ENCODE measurements at places on chromosomes 7 and 10. TPM values are rescaled to one million over a fixed set of nuclear protein-coding genes. Genes with fewer than 3 reads are reported as not detected.

NANOS1 gene
- 1.5 TPM for total RNA-seq

REEP3 gene
- 85.4 TPM for total RNA-seq

SPDYE8 gene
- not detected for total RNA-seq

LUC7L2 gene
- 43.5 TPM for total RNA-seq

DNMBP gene
- 25.7 TPM for total RNA-seq

MRC1 gene
- total RNA-seq = under 0.01 TPM

TRPV6 gene
- total RNA-seq = not detected

FAM185A gene
- total RNA-seq = 9.2 TPM

ADGRA1 gene
- not detected for total RNA-seq

OR2A42 gene
- total RNA-seq = not detected

BHLHA15 gene
- total RNA-seq = 1.4 TPM

AOAH gene
- not detected for total RNA-seq

TRIM4 gene
- total RNA-seq = 24.9 TPM

INA gene
- total RNA-seq = 1.3 TPM

WNT2 gene
- 0.20 TPM for total RNA-seq

ACTL6B gene
- total RNA-seq = not detected

CALHM1 gene
- not detected for total RNA-seq

PIP gene
- not detected for total RNA-seq

OLAH gene
- total RNA-seq = 0.26 TPM

GARIN1A gene
- 1.3 TPM for total RNA-seq

BMPER gene
- 18.8 TPM for total RNA-seq

STAG3 gene
- 2.2 TPM for total RNA-seq

PTF1A gene
- not detected for total RNA-seq

LIPF gene
- not detected for total RNA-seq

ZNF212 gene
- total RNA-seq = 5.3 TPM

CUZD1 gene
- total RNA-seq = 0.52 TPM
